Bronchial epithelial cell (primary cell): ENCODE measurements at places on chromosomes 11 and 22.

- DNase-seq, result no peak
Measured at GRCh38 chr11:45482331-45482730, 183.1 kb downstream of the CHST1 start.

- DNase-seq, result no peak
Measured at GRCh38 chr22:21028277-21029251, 3.8 kb downstream of the SLC7A4 start.

GRCh38 chr11:123265951-123266350 is 70.9 kb upstream of the CLMP start:
- no peak for DNase-seq

DNA sequence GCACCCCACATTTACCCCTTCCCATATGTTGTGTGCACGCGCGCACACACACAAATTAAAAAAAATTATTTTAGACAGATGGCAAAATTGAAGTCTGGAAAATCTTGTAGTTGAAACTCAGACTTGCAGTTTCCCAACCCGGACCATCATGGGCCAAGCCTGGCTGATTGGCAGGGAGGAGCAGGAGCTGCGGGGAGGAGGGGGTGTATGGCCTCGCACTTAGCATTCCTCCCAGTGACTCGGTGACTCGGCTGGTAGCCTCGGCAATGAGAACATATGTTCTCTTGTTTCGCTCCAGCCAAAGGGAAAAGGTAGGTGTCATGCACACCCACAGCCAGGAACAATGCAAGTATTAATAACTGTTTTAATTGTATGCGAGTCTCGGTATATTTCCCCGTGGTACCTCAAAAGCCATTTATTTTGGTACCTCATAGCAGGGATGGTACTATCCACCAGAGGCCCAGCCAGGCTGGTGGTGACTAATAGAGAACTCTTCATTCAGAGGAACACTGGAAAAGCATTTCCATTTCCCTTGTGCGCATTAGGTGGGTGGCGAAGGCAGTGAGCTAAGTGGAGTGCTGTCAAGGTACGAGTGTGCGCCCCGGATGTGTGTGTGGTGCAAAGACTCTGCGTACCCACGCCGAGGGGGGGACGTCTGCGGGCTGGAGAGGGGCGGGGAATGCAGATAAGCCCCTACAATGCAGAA is 92.5 kb downstream of the DSCAML1 start:
- DNase-seq, result no peak

- DNase-seq, result no peak
Measured at GRCh38 chr11:86990031-86990430, 34.8 kb upstream of the FZD4 start.

DNA sequence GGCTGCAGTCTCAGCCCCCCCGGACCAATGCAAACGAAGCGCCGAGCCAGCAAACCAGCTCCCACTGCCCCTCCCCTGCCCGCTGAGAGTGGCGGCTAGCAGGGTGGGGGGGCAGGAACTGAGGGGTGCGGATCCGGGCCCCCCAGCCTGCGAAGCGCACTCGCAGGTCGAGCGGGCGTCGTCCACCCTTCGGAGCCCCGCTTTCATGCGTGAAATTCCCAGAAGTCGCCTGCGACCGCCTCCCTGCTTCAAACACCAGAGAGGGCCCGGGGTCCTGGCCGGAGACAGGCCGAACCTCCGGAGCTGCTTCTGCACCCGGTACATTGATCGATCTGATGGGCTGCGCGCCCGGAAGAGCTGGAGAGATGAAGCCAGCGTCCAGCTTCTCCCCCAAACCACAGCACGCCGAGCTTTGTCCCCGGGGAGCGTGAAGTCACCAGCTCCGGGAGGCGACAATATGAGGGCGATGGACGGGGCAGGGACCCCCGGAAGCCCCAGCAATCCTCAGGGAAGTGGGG is 646 bp upstream of the PATZ1 start:
- DNase-seq, result no peak

DNA sequence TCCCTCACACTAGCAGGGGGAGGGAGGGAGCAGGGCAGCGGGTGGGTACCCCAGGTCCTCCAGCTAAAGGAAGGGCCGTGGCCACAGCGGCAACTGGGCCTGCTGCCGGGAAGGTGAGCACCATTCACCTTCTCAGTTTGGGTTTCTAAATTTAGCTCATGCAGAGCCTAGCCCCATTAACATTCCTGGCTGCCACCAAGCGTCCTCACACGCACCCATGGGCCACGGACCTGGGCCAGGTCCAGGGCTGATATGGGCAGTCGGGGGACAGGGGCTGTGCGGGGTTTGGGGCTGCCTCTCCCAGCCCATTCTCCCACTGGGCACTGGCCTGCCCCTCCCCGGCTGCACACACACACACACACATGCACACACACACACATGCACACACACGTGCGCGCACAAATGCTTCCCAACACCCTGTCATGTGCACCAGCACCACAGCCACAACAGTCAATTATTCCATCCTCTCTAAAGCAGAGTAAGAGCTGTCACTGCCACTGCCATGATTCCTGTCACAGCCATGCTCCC is 28.7 kb downstream of the SYT7 start:
- no peak for DNase-seq

GRCh38 chr11:2265396-2265795 is 5.0 kb downstream of the ASCL2 start:
- DNase-seq, result no peak

GRCh38 chr22:38949889-38950405 is 7.5 kb upstream of the APOBEC3A start:
- no peak for DNase-seq

DNA sequence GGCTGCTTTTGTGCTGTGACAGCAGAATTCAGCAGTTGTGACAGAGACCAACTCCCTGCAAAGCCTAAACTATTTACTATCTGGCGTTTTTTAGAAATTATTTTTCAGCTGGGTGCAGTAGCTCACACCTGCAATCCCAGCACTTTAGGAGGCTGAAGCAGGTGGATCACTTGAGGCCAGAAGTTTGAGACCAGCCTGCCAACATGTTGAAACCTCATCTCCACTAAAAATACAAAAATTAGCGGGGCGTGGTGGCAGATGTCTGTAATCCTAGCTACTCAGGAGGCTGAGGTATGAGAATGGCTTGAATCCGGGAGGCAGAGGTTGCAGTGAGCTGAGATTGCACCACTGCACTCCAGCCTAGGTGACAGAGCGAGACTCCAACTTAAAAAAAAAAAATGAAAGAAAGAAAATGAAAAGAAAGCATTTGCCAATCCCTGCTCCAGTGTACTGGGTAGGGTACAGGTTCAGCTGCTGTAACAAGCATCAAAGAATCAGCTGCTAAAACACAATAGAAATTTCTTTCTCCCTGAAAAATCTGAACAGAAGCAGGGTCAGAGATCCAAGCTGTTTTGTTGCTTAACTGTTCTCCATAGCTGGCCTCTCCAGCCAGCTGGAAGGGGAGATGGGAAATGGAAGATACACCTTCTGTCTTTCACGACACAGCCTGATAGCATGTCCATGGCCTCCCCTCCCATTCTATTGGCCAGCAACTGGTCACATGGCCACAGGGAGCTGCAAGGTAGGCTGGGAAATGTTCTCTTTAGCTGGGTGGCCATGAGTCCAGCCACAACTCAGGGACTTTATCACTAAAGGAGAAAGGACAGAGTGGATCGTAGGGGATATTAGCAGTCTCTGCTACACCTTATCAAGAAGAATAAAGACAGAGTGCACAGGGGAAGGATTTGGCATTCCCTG is 8.5 kb upstream of the NCF4 start:
- DNase-seq, result no peak

DNA sequence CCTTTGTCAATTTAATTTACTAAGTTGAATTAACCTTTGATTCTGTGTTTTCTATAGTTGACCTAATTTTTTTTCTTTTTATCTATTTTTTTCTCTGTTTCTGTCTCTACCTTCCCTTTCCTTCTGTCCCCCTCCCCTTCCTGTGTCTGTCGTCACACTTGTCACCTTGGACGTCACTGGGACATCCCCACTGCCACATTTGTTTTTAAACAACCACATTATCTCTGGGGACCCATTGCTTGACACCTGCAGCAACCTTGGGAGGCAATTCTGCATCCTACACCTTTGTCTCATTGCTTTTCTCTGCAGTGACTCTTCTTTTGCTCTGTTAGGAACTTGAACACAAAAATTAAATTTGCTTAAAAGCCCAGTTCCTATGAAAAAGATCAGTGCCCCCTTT is 51.8 kb upstream of the TTC12 start:
- no peak for DNase-seq

- no peak for DNase-seq
Measured at GRCh38 chr11:58507355-58507754, 550 bp downstream of the OR5B21 start.

GRCh38 chr11:118167253-118167652 is 9.2 kb downstream of the SCN2B start:
- DNase-seq, result no peak

- DNase-seq, result peak; percentile 41
Measured at GRCh38 chr11:96154802-96155520, 188.0 kb downstream of the MAML2 start.

DNA sequence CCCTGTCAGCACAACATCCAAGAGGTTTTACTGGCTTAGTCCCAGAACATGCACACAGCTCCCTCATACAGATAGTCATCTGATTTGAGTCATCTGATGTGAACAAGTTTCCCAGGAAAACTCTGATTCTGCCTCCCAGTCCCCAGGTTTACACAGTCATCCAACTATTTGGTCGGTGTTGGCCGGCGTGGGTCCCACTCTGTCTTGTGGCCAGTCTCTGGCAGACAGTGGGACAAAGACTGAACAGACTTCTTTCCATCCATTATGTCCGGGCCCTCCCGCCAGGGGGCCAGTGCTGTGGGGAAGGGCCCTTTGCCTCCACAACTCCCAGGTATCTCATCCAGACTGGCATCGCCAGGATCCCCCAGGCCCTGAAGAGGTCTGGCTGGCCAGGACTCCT is 60.0 kb downstream of the BTG4 start:
- DNase-seq, result peak; percentile 37

GRCh38 chr22:32684148-32684821 is 117.2 kb upstream of the TIMP3 start:
- no peak for DNase-seq

- DNase-seq, result no peak
Measured at GRCh38 chr11:73154178-73154577, 12.1 kb upstream of the FCHSD2 start.

- DNase-seq, result peak; percentile 51
Measured at GRCh38 chr22:44419429-44419828, 78.6 kb downstream of the RTL6 start.

GRCh38 chr22:32649515-32650200 is 151.8 kb upstream of the TIMP3 start:
- no peak for DNase-seq

DNA sequence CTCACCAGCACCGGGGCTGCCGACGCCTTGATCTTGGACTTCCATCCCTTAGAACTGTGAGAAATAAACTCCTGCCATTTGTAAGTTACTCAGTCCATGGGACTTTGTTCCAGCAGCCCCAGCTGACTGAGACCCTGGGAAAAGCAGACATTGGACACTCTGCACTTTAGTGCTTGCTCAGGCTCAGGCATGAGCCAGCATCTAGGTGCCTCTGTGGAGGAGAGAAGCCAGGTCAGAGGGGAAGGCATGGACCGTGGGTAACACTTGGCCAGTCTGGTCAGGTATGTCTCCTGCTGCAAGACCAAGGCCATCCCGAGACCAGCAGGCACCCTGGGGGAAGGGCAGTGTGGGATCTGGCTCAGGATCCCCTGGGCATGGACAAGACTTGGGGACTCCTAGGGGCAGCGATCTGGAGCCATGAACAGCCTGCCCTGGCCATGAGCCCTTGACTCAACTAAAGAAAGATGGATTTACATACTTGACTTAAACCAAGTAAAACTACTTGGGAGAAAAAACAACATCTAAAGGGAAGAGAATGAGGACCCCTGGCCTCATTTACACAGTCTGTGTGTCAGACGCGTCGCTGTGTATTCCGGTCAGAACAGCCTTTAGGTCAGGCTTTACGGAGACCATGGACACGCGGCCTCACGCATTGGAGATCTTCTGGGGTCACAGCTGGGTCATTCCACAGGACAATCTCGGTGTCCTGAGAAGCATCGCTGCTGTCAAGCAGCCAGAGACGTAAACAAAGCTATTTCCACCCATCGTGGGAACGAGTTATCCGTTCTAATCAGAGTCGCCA is 497.1 kb downstream of the BRD1 start:
- DNase-seq, result no peak

- peak; percentile 37 for DNase-seq
Measured at GRCh38 chr11:120511116-120511819, at the start of gene GRIK4. Gene GRIK4, plus strand, starts transcription at chr11:120511748. Its CDS starts 148,571 bp downstream, at chr11:120660319.

GRCh38 chr11:62535802-62536201 is 10.8 kb downstream of the AHNAK start:
- DNase-seq, result no peak

DNA sequence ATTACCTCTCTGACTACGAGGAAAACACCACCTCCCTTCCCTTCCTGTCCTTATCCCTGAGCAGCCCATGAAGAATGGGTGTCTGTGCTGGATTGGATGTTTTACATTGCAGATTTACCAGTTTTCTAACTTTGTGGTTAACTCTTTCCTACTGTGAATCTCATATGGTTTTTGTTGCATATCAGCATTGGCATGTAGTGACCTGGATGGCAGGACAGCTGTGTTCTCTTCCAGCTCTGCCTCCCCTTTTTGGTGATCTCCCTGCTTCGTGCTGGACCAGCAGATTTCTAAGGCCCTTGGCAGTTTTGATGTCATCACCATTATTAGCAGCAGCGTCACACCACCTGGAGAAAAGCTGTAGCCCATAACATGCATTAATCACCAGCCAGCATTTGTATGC is 26.7 kb downstream of the OR6Q1 start:
- DNase-seq, result peak; percentile 13

- no peak for DNase-seq
Measured at GRCh38 chr11:128890543-128891368, at the start of gene KCNJ5. Gene KCNJ5, plus strand, starts transcription at chr11:128891356. Its CDS starts 19,918 bp downstream, at chr11:128911274.

DNA sequence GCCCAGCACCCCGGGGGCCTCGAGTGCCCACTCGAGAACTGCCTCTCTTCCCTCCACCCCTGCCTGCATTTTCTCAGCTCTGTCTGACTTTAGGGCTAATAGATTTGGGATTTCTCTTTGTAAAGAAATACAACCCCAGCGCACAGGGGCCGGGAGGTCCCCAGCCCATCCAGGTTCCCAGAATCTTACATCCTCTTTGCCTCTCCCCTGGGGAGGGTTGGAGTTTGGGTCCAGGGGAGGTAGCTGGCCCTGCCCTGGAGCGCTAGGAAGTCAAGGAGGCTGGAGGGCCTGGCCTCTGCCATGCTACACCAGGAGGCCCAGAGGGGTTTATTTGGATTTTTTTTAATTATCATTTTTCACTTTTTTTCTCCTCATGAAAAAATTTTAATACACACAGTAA is 65.7 kb upstream of the LMO1 start:
- no peak for DNase-seq

DNA sequence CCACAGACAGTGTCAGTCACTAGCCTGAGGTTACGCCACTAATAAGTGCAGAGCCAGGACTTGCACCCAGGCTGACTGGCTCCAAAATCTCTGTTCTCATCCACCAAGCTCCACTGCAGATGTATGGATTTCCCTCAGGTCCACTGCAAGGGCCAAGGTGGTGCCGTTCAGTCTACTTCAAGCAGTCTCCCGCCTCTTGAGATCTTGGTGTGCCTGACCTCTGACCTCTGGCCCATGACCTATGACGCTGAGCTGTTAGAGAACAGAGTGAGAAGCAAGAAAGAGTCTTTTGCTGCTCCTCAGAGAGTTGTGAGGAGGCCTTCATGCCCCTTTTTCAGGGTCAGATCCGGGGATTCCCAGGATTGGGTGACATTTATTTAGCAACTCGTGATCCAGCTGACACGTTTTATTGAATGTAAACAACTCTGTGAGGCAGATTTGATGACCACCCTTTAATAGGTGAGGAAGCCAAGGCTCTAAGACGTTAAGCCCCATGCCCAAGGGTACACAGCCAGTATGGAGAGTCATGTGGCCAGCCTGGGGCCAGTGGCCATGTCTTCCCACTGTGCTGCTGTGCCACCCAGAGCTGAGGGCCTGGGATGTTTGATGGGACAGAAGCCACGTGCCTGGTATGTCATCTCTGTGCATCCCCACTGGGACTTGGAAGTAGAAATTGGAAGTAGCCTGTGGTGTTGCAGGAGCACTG is 25.2 kb downstream of the DCPS start:
- DNase-seq, result no peak
